Breast epithelium (tissue), 4 donors: ENCODE measurements at places on chromosomes 1 and 21.

DNA sequence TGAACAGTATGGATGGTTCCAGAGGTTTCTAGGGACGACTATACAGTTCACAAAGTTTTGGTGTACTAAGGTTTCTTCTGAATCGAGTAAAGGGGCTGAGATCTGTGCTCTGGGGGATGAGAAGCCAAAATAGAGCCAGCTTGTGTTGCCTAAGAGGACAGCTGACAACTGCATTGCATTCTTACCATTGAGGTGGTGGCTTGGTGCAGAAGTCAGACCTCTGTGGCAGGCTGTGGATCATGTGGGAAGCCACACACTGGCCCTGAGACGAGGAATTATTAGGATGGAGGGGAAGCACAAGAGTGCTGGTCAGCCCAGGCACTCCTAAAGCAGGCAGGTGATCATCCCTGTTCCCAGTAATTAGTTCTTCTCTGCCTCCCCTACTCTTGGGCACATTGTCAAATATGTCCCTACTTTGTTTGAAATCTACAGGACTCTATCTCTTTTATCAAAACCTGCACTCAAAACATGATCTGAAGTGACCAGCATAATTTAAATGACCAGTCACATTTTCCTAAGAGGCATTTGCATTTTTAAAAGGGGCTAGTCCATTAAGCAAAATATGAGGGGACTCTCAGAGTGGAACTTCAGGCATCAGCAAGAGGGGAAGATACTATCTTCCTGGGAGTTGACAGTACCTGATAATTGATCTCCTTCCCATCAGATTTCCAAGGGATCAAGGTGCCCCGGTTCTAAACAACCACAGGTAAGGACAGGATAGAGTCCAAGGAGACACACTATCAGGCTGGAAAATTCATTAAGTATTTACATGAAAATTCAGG is at the start of gene FCRLB:
Gene FCRLB (plus strand): TSS at position 589 of the 782 bp plus-strand sequence. CDS start 1,129 bp downstream, outside the sequence.
- no peak for DNase-seq

GRCh38 chr1:55353707-55354620 is 138.8 kb upstream of the USP24 start:
- no peak for DNase-seq

DNA sequence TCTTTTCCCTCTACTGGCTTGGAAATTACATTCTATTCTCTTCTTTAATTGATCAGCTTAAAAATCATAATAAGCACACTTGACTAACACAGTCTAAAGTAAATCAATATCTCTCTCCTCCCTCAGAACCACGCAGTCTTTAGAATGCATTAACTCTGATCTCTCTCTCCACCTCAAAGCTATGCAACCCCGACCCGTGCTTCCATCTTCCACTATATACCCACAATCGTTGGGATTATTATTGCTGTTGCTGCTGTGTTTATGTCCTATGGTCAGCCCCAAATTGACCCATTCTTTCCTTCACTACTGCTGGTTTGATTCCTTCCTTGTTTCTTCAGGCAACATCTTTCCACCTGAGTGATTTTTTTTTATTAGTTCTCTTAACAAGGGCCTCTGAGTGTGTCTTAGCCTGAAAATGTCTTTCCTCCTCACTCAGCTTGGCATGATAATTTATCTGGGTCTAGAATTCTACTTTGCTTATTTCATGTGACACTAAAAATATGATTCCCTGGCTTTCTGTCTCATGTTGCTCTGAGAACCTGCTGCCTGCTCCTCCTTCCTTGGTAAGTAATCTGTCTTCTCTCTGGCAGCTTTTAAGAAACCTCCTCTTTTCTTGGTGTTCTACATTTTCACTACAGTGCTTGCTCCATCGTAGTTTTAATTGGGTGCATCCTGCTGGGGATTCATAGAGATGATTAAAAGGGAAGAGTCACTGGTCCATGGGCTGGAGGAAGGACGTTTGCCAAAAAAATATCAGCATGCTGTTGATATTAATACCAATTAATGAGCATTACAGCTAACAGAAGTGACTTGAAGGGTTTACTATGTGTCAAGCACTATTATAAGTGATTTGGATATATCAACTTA is 472.2 kb downstream of the MATN1 start:
- no peak for DNase-seq

GRCh38 chr1:155069551-155070157 is 6.1 kb downstream of the EFNA4 start:
- no peak for DNase-seq

DNA sequence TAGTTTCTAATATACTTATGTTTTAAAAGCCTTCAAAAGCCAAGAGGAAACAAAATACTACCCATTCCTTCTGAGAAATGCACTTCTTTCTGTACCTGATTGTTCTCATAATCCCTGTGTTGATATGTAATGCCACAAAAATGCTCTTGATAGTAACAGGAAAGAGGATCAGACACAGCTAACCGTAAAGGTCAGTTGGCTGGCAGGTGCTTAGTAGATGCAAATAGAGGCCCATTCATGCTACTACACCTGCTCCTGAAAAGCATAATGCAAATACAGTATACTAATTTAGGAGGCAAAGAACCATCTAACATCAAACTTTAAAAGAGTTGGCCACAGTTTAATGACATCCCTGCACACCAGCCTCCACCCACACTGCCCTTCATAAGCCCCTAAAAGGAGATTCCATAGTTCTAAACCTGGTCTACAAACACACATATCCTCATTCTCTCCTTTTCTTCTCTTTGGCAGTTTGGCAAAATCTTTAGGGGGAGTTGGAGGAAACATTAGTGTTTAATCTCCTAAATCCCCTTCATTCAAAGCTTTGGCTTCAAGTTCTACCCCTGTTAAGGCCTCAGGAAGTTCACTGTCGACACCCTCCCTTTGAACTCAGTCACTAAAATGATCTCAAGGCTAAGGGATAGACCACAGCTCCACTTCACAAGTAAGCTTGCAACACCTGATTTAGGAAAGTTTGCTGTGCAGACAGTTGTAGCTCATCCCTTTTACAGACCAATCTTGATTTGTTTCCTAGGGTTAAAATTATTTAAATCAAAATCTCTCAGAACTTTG is 2.9 kb upstream of the CD46 start:
- DNase-seq, result no peak

DNA sequence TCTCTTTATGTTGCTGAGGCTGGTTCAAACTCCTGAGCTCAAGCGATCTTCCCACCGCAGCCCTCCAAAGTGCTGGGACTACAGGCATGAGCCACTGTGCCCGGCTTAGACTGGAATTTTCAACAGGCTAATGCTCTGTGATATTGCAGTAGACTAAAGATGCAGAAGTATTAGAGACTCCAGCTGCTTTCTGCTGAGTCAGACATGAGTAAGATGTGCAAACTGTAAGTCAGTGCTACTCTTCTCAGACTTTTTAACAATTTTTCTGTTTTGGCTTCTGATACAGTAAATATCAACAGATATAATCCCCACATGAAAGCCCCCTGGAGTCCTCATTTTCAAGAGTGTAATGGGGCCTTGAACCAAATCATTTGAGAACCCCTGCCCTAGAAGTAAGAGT is 29.3 kb upstream of the NLRP3 start:
- no peak for DNase-seq

DNA sequence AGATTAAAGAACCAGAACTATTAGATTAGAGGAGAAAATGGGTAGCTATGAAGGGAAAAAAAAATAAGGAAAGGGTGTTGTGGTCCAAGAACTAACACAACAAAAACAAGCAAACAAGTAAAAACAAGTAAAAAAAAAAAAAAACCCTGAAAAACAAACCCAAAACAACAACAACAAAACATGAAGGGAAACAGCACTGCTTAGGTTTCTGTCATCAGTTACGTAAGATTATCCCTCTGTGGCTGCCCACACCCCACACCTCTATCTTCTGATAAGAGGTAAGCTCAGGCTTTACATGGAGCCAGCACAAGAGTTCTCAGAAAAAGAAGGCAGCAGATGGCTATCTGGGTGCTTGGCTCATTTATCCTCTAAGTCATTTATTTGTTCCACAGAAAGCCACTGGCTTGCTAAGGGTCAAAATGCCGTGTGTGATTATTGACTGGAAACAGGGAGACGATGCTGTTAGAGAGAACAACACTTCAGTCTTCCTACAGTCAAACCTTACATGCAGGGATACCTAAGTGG is 57.5 kb downstream of the KIAA0319L start:
- DNase-seq, result no peak

DNA sequence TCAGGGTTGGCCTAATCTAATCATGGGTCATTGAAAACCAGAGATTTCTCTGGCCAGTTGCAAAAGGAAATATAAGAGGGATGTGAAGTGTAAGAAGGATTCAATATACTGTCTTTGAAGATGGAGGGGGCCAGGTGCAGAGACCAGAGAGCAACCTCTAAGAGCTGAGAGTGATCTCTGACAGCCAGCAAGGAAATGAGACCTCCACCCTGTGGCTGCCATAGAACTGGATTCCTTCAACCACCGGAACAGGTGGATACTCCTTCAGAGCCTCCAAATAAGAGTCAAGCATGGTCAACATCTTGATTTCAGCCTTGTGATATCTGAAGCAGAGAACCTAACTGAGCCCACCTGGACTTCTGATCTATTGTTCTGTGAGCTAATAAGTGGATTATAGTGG is 128.4 kb downstream of the CYYR1 start:
- DNase-seq, result no peak

- DNase-seq, result no peak
These were observed 13.6 kb downstream of the THAP3 start for GRCh38 chr1:6638226-6638625.

- no peak for DNase-seq
These were observed 22.7 kb downstream of the NAV1 start for GRCh38 chr1:201561601-201562000.

DNA sequence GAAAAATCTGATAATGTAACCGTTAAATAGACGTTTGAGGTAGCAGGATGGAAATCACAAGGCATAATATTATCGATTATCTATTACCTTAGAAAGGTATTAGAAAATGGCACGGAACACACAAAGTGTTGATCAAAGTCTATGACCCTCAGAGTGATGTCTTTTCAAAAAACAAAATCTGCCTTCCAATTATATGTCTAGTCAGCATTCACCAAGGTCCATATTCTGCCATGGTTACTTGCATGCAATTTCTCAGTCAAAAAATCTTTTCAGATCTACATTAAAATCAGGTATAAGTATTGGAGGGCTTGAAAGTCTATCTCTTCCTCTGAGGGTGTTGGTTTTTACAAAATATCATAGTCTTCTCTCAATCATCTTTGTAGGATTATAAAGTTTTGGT is 81.9 kb downstream of the KCTD3 start:
- no peak for DNase-seq

GRCh38 chr1:53572065-53572814 is 113.0 kb downstream of the DMRTB1 start:
- peak; percentile 70 for DNase-seq

- DNase-seq, result no peak
These were observed 12.4 kb downstream of the KLHDC8A start for GRCh38 chr1:205344066-205344928.

DNA sequence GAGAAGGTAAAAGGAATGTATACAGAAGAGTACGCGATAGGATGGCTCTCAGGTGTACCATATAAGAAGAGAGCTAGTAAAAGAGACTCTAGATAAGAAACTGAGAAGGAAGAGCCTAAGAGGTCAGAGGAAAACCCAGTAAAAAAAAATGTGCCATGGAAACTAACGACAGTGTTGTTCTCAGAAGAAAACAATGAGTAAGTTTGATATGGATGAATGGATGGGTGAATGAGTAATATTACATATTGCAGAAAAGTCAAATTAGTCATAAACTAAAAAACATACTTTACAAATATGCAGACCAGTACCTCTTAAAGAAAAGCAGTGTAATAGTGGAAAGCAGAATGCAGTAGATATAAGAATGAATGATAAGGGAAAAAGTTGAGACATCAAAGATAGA is 316.2 kb downstream of the HMCN1 start:
- DNase-seq, result no peak

- no peak for DNase-seq
These were observed 1144.1 kb upstream of the ADGRL2 start for GRCh38 chr1:80656641-80657040.
